ENCODE measurements at places on chromosomes 12 and 14. TPM values are rescaled to one million over a fixed set of nuclear protein-coding genes. Genes with fewer than 3 reads are reported as not detected.

Gene PLEKHG7
- 0.28 TPM for total RNA-seq

Gene APOF
- total RNA-seq = 109 TPM

Gene OTOGL
- total RNA-seq = 0.08 TPM

Gene FAR2
- 2.3 TPM for total RNA-seq

Gene IAPP
- 0.08 TPM for total RNA-seq

- no peak for DNase-seq
Observed at GRCh38 chr12:97982684-97983083, 520.1 kb downstream of the RMST start.

DNA sequence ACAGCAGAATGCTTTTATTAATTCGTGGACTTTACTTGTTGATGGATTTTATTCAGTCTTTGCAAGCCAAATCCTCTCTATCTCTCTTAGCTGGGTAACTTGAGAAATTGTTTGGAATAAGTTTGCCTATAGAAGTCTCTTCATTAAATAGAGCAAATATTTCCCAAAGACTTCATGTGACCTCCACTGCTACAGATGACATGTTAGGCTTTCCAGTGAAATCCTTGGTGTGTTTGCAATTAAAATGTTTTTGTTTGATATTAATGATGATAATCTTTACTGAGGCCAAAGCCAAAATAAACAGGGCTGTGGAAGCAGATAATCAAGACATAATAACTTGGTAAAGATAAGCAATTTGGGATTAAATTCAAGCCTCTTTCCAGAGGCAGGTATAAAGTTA lies 4.4 kb downstream of the MYF6 start:
- DNase-seq = no peak

DNA sequence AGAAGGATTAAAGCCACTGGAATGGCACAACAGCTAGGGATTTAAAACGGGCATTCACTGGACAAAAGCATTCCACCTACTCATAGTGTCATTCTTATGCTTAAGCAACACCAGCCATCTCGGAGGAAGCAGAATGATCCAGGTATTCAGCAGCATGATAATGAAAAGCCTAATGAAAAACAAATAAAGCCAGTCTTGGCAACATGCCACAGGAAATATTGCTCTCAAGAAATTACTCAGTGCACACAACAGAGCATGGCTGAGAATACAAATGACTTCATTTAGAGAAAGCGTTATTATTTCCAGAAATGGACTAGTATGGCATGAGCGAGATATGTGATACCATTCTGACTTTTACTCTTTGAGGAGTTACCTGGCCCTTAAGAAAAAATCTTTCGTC lies 442.2 kb downstream of the APAF1 start:
- DNase-seq = no peak

DNA sequence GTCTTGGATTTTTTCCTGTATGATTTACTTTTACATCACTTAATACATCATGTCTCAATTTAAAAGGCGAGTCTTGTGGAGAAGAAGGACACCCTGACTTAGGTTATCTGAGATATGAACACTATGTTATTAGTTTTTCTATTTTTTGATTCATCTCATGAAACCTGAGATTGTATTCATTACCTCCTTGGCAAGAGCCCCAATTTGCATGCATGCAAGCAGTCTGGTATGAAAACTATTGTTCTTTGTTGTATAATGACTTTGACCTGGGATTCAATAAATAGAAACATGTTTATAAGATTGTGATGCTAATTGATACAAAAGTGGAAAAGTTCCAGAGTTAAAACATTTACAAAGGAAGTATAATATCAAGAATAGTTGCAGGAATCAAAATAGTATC lies 576.1 kb downstream of the NOVA1 start:
- no peak for DNase-seq

GRCh38 chr14:97046967-97047366 lies 249.8 kb downstream of the VRK1 start:
- no peak for DNase-seq

DNA sequence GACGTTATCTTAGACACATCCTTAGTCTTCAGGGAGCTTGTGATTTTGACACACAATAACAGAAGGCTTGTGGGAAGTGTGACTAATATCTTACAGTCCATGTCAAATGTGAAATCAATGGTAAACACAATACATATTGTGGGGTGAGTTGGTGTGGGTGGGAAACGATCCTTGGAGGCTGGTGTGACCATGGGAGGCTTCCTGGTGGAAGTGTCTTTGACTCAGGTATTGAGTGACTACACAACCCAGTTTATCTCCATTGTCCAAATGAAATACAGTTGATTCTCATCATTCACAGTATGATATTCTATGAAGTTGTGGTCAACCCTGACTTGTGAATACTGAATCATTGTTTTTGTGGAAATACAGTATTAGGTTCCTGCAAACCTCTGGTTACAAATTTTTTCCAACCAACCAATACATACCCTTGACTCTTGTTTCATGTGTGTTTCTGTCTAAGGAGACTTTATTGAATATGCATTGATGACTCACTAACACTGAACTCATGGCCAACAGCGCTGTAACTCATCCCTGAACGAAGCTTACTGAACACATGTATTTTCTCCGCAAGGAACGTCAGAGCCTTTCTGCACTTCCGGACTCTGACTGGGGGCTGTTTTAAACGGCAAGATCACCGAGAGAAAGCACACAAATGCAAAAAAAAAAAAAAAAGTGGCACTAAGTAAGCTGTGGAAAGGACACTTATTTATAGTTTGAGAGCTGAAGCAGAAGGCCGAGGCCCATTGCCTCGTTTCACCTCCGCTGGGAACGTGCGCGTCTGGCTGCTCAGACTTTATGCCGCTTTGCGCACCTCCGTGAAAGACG lies 59.0 kb downstream of the CLMN start:
- no peak for DNase-seq

DNA sequence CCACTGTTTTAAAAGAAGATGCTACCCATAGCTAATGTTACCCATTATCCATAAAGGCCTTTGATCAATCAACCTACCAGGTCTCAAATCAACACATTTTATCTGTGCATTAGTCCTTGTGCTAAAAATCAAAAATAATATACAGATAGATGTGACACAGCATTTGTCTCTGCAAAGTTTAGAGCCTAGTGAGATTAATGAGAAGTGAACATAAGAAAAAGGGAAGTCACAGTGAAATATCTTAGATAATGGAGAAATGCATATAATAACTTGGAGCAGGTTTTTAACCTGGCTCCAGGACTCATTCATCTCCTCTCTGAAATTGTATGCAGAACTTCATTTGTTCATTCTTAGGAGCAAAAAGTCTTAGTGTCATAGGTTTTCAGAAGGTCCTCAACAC lies 7.2 kb downstream of the PDE3A start:
- DNase-seq = no peak

- no peak for DNase-seq
Observed at GRCh38 chr12:3571724-3572123, 80.7 kb downstream of the PRMT8 start.

- DNase-seq = no peak
Observed at GRCh38 chr12:116152268-116152667, 125.2 kb downstream of the MED13L start.

DNA sequence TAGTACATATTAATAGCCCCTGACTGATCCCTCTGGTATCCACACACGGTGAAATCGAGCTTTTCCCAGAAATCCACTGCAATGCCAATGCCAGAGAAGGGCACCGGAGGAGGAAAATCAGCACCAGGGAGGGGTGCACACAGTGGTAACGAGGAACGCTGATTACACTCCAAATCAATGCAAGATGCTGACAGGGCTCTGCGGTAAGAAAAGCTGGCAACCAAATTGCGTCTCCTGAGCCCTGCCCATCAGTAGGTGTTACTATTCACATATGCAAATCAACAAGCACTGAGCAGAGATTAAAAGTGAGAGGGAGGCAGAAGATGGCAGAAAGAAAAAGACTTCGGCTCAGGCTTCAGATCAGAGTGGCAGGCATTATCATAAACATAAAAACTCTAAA lies 159.1 kb downstream of the RPS29 start:
- DNase-seq = no peak
